Naive thymus-derived CD4-positive, alpha-beta T cell (primary cell): ENCODE measurements at places on chromosomes 11 and 22.
A peak's percentile ranks its signal among the peaks of the same experiment; 100 is the strongest.

GRCh38 chr11:70680781-70681281 is 282.5 kb downstream of the CTTN start:
- DNase-seq = no peak

- no peak for DNase-seq
Observed at GRCh38 chr11:83599066-83599465, 312.9 kb upstream of the CCDC90B start.

GRCh38 chr11:38014405-38014804 is 1416.4 kb upstream of the RAG2 start:
- DNase-seq = no peak

- DNase-seq = no peak
Observed at GRCh38 chr22:38177926-38178604, 3.6 kb downstream of the PLA2G6 start.

DNA sequence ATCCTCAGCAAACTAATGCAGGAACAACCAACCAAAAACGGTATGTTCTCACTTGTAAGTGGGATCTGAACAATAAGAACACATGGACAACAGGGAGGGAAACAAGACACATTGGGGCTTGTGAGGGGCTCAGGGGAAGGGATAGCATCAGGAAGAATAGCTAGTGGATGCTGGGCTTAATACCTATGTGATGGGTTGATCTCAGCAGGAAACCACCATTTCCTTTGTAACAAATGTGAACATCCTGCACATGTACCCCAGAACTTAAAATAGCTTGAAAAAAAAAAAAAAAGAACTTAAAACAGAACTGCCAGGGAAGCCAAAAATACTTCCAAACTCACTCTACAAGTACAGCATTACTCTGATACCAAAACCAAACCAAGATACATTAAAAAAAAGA is 33.8 kb downstream of the CASP4 start:
- DNase-seq = peak; percentile 35

DNA sequence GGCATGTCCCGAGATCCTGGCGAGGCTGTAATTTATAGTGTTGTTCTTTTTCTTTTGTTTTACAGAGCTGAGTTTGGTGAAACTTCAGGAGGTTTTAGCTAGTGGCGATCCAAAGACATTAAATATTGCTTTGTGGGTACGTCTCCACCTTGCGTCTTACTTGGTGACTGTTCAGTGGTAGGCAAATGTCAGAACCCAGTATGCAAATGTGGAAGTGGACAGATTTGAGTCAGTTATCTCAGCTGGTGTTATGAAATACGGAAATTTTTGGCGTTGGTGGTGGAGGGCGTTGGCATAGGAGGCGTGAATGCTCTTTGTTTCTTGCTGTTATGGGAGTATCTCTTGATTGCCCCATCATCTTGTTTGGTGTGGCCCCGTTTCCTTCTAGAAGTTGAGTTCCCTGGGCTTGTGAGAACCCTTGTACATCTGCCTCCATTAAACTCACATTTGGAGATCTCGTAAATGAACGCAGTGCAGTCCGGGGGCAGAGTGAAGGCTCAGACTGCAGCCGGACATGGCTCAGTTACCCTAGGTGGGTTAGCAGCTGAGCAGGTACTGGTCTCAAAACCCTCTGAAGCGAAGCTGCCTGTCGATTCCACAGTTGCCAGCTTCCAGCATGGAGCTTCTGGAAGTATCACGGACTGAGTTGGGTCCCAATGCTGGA is 39.9 kb downstream of the PTPRJ start:
- DNase-seq = no peak

DNA sequence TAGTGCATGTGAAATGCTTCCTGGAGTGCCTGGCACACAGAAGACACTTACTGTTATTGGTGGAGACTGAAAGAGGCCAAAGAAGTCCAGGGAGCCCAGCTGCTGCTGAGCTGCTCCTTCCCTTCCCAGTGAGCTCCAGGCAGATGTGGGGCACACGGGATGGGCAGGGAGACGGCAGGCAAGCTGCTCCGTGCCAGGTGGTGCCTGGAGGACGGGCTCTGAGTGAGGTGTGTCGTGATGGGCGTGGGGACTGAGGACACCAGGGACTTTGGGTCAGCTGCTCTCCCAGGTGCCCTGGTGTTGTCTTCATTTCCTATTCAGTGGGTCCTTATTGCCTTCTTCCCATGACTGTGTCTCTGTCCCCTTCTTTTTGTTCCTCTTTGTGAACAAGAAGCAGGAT is 19.5 kb downstream of the TAB1 start:
- no peak for DNase-seq

DNA sequence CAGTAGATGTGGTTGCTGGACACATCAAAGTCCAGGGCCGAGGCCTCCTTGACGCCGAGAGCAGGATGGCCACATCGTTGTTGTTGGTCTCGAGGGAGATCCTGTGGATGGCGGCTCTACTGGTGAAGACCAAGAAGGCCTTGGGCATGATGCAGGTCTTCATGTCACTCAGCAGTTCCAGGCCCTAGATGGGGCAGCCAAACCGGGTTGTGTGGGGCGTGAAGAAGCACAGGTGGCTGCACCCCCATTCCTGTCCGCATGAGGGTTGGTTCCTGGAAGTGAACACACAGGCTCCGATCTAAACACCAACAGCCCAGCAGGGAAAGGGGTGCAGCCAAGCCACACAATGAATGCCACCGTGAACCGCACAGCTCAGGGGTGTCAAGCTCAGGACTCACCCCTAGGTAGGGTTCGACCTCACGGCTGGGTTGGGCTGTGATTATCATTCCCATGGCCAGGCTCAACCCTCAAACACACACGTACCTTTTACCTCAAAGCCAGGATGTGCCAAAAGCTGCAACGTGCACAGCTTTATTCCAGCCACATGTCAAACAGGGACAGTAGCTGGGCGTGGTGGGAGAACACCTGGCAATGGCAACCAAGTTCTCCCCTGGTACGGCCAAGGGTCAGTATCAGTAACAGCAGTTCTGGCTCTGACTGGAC is 132.3 kb downstream of the CRYBB2 start:
- no peak for DNase-seq

DNA sequence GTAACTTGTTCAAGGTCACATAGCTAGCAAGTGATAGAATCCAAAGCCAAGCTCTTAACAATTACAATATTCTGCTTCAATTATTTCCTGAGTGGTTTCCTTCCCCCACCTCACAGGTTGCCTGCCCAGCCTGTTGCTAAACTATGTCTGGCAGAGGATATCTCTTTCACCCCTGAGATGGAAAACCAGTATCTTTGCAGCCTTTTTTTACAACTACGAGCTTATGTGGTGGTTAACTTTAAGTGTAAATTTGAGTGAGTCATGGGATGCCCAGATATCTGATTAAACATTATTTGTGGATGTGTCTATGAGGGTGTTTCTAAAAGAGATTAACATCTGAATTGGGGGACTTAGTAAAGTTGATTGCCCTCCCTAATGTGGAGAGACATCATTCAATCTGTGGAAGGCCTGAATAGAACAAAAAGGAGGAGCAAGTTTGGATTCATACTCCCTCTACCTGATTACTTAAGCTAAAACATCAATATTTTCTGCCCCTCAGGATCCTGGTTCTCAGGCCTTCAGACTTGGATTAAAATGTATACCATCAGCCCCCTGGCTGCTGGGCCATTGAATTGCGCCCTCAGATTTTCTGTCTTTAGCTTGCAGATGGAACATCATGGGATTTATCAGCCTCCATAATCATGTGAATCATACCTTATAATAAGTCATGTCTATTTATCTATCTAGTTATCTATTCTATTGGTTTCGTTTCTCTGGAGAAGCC is 911.9 kb downstream of the METTL15 start:
- DNase-seq = no peak
